ENCODE measurements at places on chromosomes 1 and 21.

GRCh38 chr1:235632506-235633401, 16.8 kb downstream of the GNG4 start:
- DNase-seq: no peak

GRCh38 chr1:56508523-56508983, 70.8 kb downstream of the PLPP3 start:
- no peak for DNase-seq

DNA sequence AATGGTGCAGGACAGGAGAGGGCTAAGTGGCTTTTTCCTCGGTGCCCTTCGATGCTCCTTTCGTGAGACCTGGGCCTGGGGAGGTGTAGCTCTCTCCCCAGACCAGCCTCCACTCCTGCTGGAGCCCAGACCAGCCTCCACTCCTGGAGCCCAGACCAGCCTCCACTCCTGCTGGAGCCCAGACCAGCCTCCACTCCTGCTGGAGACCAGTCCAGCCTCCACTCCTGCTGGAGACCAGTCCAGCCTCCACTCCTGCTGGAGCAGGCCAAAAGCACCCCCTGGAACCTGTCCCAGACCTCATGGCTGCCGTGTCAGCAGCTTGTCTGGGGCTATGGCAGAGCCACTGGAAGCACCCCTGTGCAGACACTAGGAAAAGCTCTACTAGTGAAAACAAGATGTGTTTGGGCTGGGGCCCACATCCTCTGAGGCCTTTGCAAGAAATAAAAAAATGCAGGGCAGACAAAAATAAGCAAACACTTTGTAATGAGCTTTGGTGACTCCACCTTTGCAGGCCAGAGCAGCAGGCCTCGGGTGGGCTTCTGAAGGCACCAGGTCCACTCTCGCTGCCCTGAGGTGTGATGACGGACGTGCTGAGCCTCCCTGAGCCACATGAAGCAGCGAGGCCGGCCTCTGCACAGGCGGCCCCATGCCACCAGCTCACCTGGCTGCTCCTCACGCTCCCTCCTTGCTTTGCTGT, 116.0 kb upstream of the IFFO2 start:
- no peak for DNase-seq

DNA sequence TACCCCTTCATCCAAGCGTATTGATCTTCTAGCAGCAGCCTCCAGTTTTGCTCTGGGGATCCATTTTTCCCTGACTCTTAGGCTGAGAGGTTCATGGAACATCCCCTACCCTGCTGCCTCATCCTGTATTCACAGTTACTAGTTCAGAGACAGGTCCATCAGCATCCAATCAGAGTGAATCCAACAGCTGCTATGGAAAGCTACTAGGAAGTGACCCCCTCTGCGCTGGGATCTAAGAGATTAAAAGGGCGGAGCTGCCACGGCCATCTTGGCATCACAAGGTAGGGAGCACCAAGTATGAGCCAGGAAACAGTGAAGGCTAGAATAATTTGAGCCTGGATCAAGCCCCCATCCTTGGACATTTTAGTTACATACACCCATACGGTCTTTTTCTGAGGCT, 32.5 kb downstream of the KAZN start:
- no peak for DNase-seq

- DNase-seq: no peak
These were observed 716 bp downstream of the INAVA start for GRCh38 chr1:200895443-200895789.

Data from NCI-H774 (cell line).